ENCODE measurements at places on chromosomes 3 and 15.

DNA sequence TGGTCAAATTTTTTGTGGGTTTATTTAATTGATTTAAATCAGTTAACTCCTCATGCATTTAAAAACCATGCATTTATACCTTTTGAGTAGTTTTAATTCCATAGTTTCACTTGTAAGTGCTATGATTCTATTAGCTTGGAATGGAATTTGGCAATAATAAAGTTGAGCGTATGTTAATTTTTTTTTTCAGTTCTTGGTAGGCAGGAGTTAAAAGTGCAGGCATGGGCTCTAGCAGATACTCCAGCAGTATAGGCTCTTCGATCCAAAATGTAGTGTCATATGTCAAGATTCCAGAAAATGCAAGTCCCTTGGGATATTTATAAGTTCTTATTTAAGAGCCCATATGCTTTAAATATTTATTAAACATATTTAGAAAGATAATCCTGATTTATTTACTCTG is 70.3 kb downstream of the LYSMD4 start:
- no peak for DNase-seq

DNA sequence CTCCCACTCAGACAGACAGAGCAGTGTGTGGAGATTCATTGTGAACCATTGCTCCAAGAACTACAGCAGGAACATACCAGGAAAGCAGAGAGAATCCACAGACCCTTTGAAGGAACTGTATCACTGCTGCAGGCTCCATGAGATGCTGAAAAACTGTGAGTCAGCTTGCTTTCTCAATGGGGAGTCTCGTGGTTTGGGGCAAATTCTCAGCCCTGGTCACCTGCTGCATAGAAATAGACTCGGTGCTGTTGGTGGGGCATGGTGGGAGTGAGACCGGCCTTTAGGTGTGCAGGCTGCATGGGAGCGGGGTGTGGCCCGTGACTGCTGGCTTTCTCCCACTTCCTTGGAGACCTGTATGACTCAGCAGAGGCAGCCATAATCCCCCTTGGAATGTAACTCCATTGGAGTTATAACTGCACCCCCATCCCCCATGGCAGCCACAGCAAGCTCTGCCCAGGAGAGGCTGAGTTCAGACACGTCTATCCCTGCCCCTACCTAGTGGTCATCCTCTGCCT is 35.6 kb downstream of the ALCAM start:
- no peak for DNase-seq

DNA sequence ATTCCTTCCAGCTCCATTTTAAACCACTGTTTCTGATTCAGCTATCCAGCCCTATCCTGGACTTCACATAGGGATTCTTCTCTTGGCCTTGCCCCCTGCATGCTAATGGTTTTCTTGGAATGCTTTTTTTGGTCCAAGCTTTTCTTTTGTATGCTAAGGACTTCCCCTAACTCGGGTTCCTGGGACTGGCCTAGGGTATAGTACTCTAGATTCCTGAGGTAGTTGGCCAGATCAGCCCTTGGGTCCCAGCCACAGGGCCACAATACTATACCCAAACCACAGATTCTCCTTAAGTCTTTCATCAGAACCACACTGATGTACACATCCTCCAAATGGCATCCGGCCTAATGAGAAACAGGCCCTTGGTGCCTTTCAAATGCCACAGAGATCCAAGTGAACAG is 2.8 kb downstream of the FYCO1 start:
- no peak for DNase-seq

DNA sequence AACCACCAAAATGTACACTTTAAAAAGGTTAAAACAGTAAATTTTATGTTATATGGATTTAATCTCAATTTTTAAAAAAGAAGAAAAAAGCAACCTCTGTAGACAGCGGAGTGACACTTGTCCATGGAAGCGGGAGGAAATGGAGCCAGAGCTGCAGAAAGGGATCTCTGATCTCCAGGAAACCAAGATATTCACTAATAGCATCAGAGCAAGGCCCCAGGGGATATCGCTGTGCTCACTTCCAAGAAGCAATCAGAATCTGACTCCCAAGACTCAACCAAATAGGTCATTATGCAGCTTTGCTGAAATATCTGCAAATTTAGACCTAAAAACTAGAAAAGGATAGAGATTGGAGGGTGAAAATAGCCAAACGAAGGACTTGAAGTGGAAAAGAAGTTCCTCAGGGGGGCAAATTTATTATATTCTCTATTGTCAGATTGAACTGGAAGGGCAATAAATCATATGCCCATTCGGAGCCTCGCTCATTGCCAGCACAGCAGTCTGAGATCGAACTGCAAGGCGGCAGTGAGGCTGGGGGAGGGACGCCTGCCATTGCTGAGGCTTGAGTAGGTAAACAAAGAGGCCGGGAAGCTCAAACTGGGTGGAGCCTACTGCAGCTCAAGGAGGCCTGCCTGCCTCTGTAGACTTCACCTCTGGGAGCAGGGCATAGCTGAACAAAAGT is 62.0 kb upstream of the ATP2C1 start:
- DNase-seq, result no peak

GRCh38 chr15:65521350-65521749 is 3.9 kb upstream of the DPP8 start:
- DNase-seq, result no peak

GRCh38 chr15:48644467-48644826 is 1.1 kb downstream of the FBN1 start:
- no peak for DNase-seq

DNA sequence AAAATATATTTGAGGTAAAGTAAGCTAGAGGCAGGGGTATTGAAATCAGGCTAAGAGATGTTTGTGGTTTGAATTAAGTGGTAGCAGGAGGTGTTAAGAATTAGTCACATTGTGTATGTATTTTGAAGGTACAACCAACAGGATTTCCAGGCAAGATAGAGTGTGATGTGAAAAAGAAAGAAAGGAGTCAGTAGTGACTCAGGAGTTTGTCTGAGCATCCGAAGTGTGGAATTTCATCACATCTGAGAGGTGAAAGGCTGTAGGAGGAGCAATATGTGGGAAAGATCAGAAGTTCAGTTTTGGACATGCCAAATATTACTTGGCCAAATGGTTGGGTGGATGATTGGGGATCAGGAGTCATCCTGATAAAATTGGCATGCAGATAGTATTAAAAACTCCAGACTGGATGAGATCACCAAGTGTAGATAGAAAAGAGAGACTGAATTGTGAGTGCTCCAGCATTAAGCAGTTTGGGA is 32.1 kb upstream of the EBLN2 start:
- DNase-seq, result no peak

- no peak for DNase-seq
These were observed 74.7 kb downstream of the BTD start for GRCh38 chr3:15676259-15676658.

- DNase-seq, result no peak
These were observed 208.3 kb downstream of the TBC1D2B start for GRCh38 chr15:77869021-77869895.

DNA sequence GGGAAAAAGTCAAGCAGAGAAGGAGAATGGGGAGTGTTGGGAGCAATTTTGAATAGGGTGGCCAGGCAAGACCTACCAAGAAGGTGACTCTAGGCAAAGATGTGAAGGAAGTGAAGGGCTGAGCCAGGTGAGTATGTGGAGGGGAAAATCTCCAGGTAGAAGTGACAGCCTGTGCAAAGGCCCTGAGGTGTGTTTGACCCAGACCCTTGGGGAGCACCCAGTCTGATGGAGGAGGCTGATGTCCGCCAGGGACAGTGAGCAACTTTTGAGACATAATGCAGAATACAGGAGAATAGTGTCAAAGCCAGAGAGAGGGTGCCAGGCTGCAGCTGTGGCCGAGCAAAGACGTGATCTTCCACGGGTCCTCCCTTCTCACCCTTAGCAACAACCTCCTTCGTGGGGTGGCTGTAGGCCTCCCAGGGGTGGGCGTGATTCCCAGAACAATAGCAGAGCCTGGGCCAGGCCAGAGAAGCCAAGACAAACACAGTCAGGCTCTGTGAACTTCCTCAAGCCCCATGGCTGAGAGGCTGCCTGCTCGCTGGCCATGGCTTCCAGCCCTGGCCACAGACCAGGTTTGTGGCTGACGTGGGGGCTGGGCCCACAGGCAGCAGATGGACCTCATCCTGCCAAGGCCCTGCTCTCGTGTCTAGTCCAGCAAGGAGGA is 58.1 kb downstream of the SLC6A6 start:
- no peak for DNase-seq

GRCh38 chr15:35834866-35835265 is 288.9 kb upstream of the DPH6 start:
- DNase-seq, result no peak

DNA sequence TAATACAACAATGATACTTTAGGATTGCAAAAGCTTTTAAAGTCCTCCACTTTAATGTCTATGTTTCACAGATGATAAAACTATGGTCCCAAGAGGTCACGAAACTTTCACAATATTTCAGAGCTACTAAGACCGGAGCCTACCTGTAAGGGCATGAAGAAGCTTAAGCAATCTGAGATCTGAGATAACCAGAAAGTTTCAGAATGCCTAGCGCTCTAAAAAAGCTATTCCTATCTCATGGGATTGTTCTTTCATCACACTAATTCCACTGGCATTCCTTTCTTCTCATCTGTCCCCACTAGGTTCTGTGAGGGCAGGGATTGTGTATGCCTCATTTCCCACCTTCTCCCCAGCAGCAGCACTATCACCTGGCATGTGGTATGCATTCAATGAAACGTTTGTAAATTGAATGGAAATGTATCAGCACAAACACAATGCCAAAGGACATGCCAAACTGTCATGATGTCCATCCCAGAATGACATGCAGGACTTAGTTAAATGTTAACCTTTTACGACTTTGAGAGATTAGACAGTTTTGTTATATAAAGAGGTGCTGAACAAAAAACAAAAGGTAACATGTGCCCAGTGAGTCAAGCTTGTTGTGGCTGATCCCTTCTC is 104.7 kb upstream of the NR2F2 start:
- no peak for DNase-seq

- DNase-seq, result no peak
These were observed 74.4 kb downstream of the DHX30 start for GRCh38 chr3:47877290-47877689.

Data from activated naive CD4-positive, alpha-beta T cell (primary cell).